Germinal center (tissue), 1 donor: ENCODE measurements at places on chromosomes 4 and X.

- no peak for DNase-seq
Observed at GRCh38 chrX:71367396-71367795, 1.2 kb downstream of the TAF1 start.

DNA sequence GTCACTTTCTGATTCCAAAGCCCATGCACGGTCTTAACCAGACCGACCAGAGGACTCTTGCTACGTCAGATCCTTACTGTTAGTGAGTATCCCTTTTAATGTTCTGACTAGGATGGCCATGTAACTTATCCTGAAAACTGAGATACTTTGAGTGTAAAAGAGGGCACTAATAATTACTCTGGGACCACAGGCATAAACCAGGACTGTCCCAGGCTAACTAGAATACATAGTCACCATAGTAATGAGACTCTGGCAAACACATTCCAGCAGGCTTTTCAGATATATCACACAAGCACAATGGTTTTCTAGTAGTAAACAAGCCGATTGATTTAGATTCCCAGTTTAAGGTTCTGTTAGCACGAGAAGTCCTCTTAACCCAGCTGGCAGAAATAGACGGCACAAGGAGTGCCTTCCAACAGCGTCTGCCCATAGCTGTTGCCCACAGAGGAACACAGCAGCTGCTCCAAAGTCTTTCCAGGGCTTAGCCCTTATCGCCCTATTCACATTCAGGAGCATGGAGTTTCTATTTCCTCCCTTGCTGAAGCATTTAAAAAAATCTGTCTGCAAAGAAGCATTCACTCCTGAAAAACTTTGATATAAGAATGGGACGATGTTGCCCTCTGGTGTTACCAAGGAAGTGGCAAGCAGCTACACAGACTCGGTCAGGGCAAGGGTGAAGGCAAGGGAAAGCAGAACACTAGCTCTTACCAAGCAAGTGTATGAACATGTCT, 92.4 kb downstream of the CXCL13 start:
- peak; percentile 3 for DNase-seq

GRCh38 chr4:123896446-123897071, 500.0 kb downstream of the SPRY1 start:
- DNase-seq = no peak

DNA sequence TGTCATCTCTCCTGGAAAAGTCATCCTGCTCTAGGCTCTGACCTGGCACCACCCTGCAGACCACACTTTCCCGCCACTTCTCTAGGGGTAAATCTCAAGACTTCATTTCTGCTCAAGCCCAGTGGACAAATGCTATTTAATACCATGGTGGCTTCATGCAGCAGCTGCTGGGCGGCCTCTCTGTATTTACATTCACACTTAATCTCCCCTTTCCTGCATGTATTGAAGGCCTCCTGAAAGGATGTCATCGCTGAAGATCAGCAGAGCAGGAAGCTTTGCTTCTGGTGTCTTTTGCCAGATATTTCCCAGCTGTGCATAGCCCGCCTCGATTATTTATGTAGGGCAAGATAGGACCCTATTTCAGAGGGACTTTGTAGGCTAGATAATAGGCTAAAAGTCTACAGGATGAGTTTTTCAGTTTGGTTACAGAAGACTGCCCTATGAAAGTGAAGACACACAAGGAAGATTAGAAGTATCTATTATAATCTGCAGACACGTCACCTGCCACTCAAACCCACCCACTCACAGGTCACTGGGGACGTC, 17.2 kb downstream of the PROM1 start:
- no peak for DNase-seq

DNA sequence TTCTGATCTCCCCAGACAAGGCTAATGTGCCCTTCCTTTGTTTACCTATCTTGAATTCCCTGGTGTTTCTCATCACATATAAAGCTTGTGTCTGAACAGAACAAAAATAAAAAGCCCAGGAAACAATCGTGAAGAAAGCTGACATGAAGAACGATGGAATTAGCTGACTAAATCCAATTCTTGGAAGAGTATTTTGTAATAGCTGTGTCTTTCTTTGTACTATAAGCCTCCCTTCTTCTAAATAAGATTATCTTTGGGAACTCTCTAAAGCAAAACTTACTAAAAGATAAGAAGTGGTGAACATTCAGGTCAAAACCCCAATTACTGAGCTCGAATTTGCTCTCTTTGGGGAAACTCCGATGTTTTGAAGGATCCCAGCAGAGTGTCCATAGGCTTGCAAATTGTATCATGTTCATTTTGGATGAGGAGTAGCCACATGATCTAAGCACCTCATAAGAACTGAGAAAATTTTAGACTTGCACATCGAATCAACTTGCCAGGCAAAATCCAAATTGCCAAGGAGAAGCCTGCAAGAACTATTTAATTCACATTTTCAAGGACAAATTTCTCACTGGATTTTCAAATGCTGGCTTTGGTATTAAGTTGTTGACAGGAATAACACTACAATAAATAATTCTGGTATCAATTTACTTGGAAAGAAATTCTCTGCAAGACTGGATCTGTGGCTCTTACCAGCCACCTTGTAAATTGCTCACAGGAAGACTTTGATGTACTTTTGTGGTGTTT, 106.2 kb downstream of the LNX1 start:
- DNase-seq = no peak
